AG08395 (cell line): ENCODE measurements at places on chromosomes 3 and 15.

- DNase-seq: no peak
Observed at GRCh38 chr3:185342459-185343174, 20.3 kb upstream of the MAP3K13 start.

DNA sequence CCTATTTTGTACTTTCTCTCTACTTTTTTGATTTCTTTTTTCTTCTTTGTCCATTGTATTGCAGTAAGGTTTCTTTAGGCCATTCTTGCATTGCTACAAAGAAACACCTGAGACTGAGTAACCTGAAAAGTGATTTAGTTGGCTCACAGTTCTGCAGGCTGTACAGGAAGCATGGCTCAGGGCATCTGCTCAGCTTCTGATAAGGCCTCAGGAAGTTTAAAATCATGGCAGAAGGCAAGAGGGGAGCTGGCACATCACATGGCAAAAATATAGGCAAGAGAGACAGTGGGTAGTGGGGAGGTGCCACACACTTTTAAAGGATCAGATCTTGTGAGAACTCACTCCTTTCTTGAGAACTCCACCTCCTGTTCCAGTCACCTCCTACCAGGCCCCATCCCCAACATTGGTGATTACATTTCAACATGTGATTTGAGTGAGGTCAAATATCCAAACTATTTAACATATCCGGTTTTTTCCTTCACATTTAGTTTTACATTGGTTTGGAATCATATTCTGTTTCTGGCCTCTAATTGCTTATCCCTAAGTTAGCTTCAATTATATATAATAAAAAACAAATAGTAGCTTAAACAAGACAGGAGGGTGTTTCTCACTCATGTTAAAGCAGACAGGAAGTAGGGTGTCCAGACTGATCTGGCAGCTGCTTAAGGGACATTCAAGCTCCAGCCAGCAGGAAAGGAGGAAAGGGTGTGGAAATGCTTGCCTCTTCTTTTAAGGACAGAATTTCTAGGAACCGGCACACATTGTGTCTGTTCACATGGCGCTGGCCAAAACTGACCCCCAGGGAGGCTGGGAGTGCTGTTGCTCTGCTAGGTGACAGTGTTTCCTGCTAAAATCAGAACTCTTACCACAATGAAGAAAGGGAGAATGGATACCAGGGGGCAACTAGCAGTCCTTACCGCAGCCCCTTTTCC, 28.8 kb upstream of the SKOR1 start:
- DNase-seq: no peak

GRCh38 chr3:3170998-3171397, 8.5 kb downstream of the CRBN start:
- DNase-seq: peak; percentile 26

DNA sequence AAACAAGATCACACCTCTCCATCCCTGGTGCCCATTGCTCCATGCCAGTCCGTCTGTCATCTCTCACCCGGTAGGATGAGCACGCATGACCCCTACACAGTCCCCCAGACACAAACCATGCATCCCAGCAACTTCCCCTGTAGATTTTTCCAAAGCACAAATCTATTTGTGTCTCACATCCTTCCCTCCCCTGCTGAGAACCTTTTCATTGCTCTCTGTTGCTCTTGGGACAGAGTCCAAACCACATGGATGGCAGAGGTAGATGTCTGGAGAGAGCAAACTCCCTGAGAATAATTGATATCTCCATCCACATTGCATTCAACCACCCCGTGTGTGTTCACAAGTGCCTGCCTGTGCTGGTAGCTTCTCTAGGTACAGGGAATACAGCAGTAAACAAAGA, 29.9 kb upstream of the LRTM1 start:
- no peak for DNase-seq

GRCh38 chr3:118128886-118129285, 905.8 kb downstream of the IGSF11 start:
- DNase-seq: no peak

DNA sequence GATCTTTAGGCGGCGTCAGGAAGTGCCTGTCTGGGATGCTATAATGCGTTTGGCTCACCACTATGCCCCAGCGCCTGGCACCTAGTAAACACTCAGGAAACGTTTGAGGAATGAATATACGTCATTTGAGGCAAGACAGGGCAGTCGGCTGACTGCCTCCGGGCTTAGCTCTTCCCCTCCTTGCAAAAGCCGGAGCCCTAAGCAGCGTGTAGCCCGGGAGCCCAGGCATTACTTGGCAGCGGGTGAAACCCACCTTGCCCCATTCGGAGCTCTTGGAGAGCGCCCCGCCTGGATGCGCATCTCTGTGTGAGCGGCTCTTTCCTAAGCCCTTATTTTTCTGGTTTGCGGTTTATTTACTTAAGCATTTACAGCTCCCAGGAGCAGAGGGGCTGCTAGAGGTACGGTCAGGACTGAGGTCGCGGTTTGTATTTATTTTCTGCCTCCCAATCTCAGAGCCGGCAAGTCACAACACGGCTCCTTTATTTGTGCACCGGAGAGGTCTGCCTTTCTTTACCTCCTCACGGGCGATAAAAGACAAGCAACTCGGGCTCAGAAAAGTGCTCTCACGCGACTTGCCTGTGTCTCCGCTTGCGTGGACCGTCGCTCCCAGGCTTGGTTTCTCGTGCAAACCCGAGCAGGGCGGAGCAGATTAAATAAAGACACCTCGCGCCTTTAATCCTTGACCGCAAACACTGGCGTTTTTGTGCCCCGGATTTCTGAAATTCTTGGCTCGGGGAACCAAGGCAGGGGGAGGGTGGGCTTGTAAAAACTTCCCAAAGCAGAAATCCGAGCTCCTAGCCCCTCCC, 737 bp upstream of the ITPR1 start:
- DNase-seq: peak; percentile 55

- no peak for DNase-seq
Observed at GRCh38 chr3:152589644-152590043, 245.3 kb upstream of the P2RY1 start.

DNA sequence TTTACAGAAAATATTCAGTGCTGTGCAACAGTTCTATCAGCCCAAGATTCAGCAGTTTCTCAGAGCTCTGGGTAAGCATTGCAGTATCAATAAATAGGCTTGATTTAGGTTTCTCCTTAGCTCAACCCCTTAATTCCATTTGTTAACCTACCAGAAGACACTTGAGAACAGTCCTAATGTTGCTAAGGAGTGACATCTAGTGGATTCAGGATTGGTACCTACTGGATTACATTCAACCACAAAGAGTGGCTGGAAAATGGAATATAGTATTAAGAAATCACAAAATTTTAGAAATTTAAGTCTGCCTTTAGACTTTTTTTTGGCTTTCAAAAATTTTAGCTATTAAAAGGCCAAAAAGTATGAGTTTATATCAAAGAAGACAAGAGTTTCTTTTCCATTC, 34.7 kb downstream of the POLG start:
- DNase-seq: peak; percentile 34

GRCh38 chr3:141788149-141788548, 24.9 kb downstream of the GRK7 start:
- DNase-seq: no peak

DNA sequence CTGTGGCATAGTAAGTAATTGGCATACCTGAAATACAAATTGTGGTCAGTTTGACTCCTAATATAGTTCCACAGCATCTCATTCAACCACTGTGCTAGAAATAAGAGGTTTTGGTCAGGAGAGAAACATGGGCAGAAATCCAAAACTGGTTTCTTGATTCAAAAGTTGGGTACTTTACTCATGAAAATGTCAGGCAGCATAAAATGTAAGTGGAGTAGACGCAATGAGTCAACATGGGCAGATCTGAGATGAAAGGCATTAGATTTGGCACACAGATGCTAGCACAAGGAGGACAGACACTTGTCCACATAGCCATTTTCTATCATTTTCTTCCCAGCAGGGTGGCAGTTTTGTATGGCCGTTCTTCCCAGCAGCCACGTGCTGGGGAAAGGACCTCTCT, 255.8 kb upstream of the CDIN1 start:
- no peak for DNase-seq

DNA sequence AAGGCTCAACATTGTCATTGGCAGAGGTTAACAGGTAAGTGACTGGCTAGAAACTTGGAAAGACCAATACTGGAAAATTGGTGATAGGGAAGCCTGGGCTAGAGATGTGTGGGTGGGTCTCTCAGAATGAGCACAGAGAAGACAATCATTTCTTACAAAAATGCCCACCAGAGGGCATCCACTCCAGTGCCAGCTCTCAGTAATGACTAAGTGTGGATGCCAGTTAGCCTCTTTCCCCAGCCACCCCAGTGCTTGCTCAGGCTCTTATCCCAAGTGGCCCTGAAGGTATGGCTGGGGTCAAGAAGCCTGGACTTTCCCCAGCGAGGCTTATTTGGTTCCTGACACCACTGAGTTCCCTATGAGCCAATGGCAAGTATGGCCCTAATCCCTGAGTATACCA, 115.9 kb upstream of the ST8SIA2 start:
- DNase-seq: peak; percentile 33

DNA sequence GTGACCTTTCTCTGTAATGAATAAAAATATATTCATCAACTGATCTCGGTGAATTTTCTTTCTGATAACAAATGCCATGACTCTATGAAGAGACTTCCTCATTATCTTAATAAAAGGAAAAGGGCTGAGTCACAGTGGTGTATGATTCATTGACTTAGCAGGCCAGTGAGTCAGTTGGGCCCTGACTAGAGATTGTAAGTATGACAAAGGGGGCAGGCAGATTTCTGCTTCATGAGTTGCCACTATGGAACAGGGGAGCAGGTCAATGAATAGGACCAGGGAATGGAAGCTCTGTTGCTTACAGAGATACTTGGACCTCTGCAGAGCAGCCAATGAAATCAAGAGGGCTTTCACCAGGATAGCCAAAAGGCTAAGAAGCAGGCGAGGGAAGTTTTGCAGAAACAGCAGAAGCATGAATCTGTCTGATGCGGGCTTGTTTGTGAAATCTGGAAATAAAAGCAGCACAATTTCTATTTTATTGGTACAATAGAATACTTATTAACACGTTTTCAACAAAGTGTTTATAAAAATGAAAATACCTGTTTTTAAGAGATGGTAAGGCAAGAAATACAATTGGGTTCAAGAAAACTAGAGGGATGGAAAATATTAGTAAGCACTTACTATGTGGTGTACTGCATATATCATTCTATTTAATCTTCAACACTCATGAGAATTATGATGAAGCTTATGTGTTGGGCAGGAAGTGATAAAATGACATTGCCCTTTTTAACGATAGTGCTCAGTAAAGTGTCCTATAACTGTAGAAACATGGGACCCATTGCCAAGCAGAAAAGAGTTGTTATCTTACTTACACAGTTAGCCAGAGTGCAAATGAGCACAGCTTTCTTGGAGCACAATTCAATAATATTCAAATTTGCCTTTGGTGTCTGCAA, 169.8 kb upstream of the MYRIP start:
- peak; percentile 92 for DNase-seq

GRCh38 chr3:33322412-33322811, 45.2 kb downstream of the FBXL2 start:
- no peak for DNase-seq

GRCh38 chr3:40780925-40781406, 256.2 kb downstream of the ZNF621 start:
- DNase-seq: no peak

GRCh38 chr3:46564190-46565021, 1.7 kb downstream of the LRRC2 start:
- peak; percentile 56 for DNase-seq

DNA sequence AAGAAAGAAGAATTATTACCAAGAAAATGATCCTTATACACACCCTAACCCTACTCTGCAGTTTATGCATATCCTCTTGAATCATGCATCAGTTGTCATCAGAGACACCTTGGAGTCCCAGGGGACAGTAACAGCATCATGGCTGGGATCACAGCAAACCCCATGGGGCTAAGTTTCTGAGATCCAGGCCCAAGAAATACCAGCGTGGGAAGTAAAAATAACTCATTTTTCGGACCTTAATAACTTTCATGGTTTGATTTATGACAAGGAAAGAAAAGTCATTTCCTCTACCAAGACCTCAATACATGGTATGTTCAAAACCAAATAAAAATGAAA, 38.8 kb upstream of the B3GNT5 start:
- DNase-seq: no peak

DNA sequence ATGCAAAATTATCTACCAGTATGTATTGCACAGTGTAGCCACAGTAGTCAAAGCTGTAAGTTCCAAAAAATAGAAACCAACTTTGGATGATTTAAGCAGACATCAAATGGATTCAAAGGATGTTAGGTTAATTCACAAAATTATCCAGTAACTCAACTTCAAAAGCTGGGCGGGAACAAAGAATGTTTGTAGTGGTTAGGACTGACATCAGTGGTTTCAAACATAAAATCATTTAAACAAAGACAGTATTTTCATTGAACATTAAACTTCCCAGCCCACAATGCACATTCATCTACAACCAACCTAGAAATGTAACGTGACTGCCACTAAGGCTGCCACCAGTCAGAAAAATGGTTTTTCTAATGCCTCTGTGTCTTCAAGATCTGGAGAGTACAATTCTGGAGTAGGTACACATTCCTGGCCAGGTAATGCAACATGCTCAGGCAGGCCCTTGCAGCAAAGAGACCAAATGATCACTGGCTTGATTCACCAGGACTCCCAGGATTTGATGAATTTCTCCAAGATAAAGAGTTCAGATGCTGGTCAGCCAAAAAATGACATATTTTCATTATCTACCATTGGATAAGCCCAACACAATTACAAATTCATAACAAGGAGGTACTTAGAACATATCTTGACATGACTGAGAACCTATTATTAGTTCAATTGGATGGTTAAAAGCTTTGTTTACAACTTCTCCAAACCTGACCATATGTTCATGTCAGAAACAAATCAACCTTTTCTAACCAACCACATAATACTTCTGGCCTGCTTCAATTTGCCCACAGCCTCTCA, 189.8 kb upstream of the CNTN4 start:
- DNase-seq: no peak

- DNase-seq: no peak
Observed at GRCh38 chr3:31754575-31755278, 222.0 kb downstream of the STT3B start.

GRCh38 chr3:126321490-126321889, 35.7 kb downstream of the KLF15 start:
- DNase-seq: no peak

DNA sequence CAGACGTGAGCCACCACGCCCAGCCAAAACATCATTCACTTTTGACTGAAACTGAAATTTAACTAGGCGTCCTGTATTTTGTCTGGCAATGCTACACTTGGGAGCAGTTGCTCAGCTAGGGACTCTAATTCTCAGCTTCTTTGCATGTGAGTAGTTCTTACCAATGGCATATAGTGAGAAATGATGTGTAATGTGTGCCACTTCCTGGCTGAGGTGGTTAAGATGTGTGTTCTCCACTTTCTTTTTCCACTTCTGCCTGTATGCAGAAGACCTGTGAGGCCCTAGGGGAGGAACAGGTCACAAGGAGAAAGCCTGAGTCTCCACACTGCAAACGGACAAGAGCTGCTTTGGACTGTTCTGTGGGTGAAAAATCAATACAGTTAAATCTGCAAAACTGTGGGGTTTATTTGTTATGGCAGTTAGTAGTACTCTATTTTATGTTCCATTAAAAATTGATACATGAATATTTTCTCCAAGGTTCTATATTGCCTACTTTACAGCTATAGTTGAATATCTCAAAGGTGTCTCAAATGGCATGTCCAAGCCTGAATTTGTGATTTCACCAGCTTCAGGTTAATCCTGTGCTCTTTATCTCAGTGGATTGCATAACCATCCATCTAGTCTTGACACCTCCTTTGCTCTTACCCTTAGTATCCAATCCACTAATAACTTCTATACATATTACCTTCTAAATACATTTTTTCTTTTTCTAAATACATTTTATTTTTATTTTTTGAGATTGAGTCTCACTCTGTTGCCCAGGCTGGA, 59.3 kb downstream of the NR1D2 start:
- DNase-seq: no peak
